ENCODE measurements at places on chromosomes 13 and 19.

- no peak for DNase-seq
- no peaks in the 10 kb centered on the region for H3K4me1 ChIP-seq
- H3K27me3 ChIP-seq: no peaks in the 10 kb centered on the region
- H3K27ac ChIP-seq: no peak overlapping the region
- no peak overlapping the region for H3K4me3 ChIP-seq
Measured at GRCh38 chr13:31814536-31814935, 75.2 kb downstream of the RXFP2 start.

DNA sequence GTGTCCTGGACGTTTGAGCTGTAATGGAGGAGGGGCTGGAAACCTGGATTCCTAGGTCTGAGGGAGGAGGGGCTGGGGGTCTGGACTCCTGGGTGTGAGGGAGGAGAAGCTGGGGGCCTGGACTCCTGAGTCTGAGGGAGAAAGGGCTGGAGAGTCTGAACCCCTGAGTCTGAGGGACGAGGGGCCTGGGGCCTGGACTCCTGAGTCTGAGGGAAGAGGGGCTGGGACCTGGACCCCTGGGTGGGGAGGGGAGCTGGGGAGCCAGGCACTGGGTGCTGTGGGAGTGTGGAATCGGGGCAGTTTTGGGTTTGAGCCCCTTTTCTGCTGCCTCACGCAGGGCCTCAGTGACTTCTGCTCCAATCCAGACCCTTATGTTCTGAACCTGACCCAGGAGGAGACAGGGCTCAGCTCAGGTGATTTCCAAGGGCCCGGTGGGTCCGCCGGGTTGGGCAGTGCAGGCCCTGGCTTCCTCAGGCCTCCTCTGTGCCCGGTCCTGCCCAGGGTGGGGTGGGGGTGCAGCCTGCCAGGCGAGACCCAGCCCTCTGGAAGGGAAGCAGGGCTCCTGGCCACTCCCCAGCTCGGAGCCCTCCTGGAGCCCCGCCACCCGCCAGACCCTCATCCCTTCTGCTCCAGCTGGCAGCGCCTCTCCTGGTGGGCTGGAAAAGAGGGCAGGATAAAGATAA is 14.4 kb downstream of the TTYH1 start:
- no peaks in the 10 kb centered on the region for H3K36me3 ChIP-seq
- no peak for DNase-seq
- peaks cover 48% of the 10 kb centered on the region for H3K27me3 ChIP-seq
- H3K4me3 ChIP-seq: no peak overlapping the region
- no peak overlapping the region for H3K27ac ChIP-seq
- no peaks in the 10 kb centered on the region for H3K4me1 ChIP-seq

- no peak for DNase-seq
- no peak overlapping the region for H3K4me3 ChIP-seq
- H3K36me3 ChIP-seq: no peaks in the 10 kb centered on the region
- H3K27ac ChIP-seq: no peak overlapping the region
- no peaks in the 10 kb centered on the region for H3K4me1 ChIP-seq
Measured at GRCh38 chr13:73901324-73902068, 232.7 kb downstream of the KLF12 start.

GRCh38 chr13:34816245-34816884 is 125.7 kb upstream of the NBEA start:
- H3K36me3 ChIP-seq: no peaks in the 10 kb centered on the region
- no peak overlapping the region for H3K27ac ChIP-seq
- H3K27me3 ChIP-seq: no peaks in the 10 kb centered on the region
- H3K4me1 ChIP-seq: no peaks in the 10 kb centered on the region
- no peak overlapping the region for H3K4me3 ChIP-seq

DNA sequence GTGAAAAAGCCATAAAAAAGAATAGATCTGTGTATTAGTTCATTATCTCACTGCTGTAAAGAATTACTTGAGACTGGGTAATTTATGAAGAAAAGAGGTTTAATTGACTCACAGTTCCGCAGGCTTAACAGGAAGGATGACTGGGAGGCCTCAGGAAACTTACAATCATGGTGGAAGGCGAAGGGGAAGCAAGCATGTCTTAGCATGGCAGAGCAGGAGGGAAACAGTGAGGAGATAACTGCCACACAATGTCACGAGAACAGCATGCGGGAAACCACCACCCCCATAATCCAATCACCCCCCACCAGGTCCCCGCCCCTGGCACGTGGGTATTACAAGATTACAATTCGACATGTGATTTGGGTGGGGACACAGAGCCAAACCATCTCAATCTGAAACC is 39.1 kb upstream of the EEF1AKMT1 start:
- no peaks in the 10 kb centered on the region for H3K27me3 ChIP-seq
- no peak overlapping the region for H3K27ac ChIP-seq
- H3K4me3 ChIP-seq: no peak overlapping the region
- H3K36me3 ChIP-seq: peaks cover 8% of the 10 kb centered on the region

- H3K27ac ChIP-seq: no peak overlapping the region
- no peak for DNase-seq
- no peaks in the 10 kb centered on the region for H3K36me3 ChIP-seq
- H3K4me1 ChIP-seq: no peaks in the 10 kb centered on the region
- H3K4me3 ChIP-seq: no peak overlapping the region
- H3K27me3 ChIP-seq: peaks cover 11% of the 10 kb centered on the region
Measured at GRCh38 chr19:43625918-43626579, 6.6 kb upstream of the ZNF428 start.

GRCh38 chr13:112713517-112714253 is 23.8 kb downstream of the ATP11A start:
- H3K27ac ChIP-seq: no peak overlapping the region
- no peak overlapping the region for H3K4me3 ChIP-seq
- peaks cover 37% of the 10 kb centered on the region for H3K4me1 ChIP-seq
- no peak for DNase-seq
- H3K36me3 ChIP-seq: no peaks in the 10 kb centered on the region

- H3K27ac ChIP-seq: no peak overlapping the region
- no peak for DNase-seq
- H3K27me3 ChIP-seq: peaks cover 25% of the 10 kb centered on the region
Measured at GRCh38 chr19:33628921-33629825, 7.4 kb downstream of the CHST8 start.

GRCh38 chr19:15390814-15391213 is 11.2 kb upstream of the AKAP8 start:
- H3K4me3 ChIP-seq: no peak overlapping the region
- H3K27ac ChIP-seq: no peak overlapping the region
- H3K4me1 ChIP-seq: peaks cover 18% of the 10 kb centered on the region

- peaks cover 14% of the 10 kb centered on the region for H3K4me1 ChIP-seq
- no peaks in the 10 kb centered on the region for H3K27me3 ChIP-seq
- no peak for DNase-seq
- no peak overlapping the region for H3K4me3 ChIP-seq
- no peak overlapping the region for H3K27ac ChIP-seq
- peaks cover 6% of the 10 kb centered on the region for H3K36me3 ChIP-seq
Measured at GRCh38 chr13:48231080-48231479, 1.9 kb upstream of the ITM2B start.

DNA sequence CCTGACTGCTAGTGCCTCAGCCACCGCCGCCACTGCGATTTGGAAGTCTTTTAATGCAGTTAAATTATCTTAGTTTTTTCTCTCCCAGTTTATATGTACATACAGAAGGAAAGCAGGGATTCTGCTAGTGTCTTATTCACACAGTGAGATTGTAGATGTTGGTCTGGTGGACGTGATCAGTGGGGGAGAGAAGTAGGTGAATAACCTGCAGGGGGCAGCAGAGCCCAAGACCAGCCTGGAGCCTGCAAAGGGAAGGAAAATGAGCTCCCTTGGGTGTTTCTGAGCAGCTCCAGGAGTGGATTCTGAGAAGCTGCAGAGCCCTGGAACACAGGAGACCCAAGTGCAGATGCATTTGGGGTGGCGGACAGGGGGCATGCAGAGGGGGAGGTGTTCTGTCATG is 26.3 kb downstream of the ZNF844 start:
- no peak overlapping the region for H3K27ac ChIP-seq
- DNase-seq: no peak
- H3K4me3 ChIP-seq: no peak overlapping the region
- 0 out of 2 replicates have a peak, but pooled peaks cover 2% of the 10 kb centered on the region for H3K36me3 ChIP-seq
- no peaks in the 10 kb centered on the region for H3K4me1 ChIP-seq

DNA sequence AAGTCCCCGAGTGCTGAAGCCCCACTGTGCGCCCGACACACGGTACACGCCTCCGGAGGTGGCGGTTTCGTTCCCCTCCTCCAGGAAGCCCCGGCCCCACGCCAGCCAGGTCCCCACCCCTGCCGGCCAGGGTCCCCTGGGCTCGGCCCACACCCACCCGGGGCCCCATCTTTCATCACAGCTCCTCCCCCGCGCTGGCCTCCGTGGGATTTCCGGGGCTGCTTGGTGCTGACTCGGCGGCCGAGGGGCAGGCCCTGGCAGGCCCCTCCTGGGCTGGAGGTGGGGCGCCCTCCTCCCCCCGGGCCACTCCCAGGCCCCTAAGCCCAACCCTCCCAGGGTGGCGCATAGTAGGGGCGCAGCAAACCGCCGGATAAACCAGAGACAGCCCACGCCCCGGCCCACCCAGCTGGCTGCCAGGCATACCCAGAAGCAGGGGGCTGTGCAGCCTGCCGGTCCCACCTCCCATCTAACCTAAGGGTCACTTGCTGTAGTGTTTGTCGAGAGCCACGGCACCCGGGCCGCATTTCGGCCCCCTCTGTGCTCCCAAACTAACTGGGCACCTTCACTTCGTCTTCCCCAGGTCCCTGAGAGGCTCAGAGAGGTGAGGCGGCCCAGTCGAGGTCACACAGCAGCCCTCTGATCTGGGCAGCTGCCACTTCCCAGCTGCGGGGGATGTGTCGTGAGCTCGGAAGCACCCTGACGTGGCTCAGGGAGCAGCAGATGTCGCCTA is 6.6 kb downstream of the ZBTB7A start:
- no peak overlapping the region for H3K27ac ChIP-seq
- peaks cover 39% of the 10 kb centered on the region for H3K4me1 ChIP-seq
- H3K4me3 ChIP-seq: no peak overlapping the region
- no peak for DNase-seq

All from SJSA1 (cell line).